ENCODE measurements at places on chromosomes 4 and X.

DNA sequence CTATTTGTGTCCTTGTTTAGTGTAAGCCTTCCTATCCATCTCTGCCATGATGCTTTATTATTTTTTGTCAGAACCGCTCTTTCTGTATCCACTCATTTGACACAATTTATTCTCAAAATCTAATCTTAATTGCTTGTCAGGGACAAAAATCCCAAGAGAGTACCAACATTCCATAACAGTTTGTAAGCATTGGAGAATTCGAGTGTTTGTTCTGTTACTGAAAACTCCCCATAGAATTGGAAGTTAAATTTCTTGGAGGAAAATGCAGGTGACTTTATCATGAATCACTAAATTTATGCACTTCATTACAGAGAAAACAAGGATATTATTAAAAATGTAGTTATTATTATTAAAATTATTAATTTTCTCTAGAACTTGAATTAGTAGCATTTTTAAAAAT is 1986.1 kb downstream of the ARAP2 start:
- DNase-seq, result no peak

- no peak for DNase-seq
Observed at GRCh38 chrX:155998761-155999510, 1.4 kb downstream of the IL9R start.

DNA sequence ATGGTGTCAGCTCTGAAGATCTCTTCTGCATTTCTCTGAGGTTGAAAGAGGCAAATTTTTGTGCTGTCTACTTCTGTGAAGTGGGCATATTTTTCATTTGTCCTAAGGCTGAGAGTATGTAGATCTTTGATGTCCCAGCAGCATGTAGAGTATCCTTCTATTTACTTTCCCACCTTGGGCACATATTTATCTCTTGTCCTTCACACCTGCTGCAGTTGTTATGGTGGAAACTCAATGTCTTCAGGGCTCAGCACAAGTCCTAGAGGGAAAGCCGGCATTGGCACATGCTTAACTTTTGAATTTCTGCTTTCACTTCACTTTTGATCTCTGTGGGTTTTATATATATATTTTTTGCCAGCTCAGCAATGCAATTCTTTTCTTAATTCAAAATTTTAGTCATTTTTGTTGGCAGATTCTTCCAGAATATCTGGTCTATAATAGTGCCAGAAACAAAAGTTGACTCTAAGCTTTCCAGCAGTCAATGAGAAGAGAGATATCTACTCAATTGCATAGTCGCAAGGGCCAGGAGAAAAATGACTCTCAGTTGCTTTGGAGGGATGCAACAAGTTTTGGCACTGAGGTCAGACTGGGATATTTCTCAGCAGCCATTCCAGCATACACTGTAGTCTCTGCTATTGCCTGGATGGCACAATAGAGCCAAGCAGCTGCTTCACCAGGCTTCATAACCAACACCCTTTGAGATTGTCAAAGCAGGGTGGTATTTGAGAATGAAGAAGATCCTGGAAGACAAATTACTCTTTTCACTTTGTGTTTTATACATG is 127.8 kb upstream of the FAT1 start:
- no peak for DNase-seq

GRCh38 chr4:99339172-99339571 is 13.4 kb downstream of the ADH1C start:
- no peak for DNase-seq

GRCh38 chr4:34953145-34953799 is 1291.0 kb downstream of the ARAP2 start:
- DNase-seq, result no peak

GRCh38 chr4:169099771-169100180 is 89.7 kb upstream of the CBR4 start:
- DNase-seq, result no peak

GRCh38 chrX:154374313-154375155 is at the start of gene FLNA:
FLNA (minus strand) TSS chrX:154374634; CDS start chrX:154371245, 3,389 bp downstream.
- no peak for DNase-seq

Measured in NCI-H2081 treated with DMSO at 0.1 percent for 48 hours (cell line).